ENCODE measurements at places on chromosomes 11 and 22. TPM values are rescaled to one million over a fixed set of nuclear protein-coding genes. Genes with fewer than 3 reads are reported as not detected.

OR2AT4 gene
- total RNA-seq, result not detected

DNA sequence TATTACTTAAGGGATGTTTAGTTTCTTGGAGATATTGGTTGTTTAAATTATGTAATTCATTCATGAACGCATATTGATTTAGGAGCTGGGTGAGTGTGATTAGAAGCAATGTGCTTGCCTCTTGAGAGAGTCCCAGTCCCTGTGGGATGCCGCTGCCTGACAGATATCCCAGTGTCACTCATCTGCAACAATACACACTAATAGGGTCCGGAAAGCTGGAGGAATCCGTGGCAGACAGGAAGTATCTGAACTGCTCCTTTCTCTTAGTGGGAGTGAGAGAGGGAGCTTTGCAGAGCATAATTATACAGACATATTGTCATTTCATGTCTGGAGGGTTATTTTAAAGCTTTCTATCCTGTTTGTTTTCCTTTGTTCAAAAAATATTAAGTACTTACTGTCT is 17.4 kb downstream of the AMOTL1 start:
- no peaks in the 10 kb centered on the region for H3K36me3 ChIP-seq
- no peak for DNase-seq
- no peak overlapping the region for H3K27ac ChIP-seq
- no peak overlapping the region for H3K4me3 ChIP-seq
- no peaks in the 10 kb centered on the region for H3K27me3 ChIP-seq

GRCh38 chr11:111441443-111441842 is 62.4 kb upstream of the POU2AF1 start:
- H3K36me3 ChIP-seq, result no peaks in the 10 kb centered on the region
- H3K4me3 ChIP-seq, result no peak overlapping the region
- peaks cover 22% of the 10 kb centered on the region for H3K4me1 ChIP-seq
- H3K27ac ChIP-seq, result no peak overlapping the region
- DNase-seq, result no peak

OR8D4 gene
- 0.58 TPM for total RNA-seq

THY1 gene
- 0.44 TPM for total RNA-seq

MAPK8IP2 gene
- 7.7 TPM for total RNA-seq

DNA sequence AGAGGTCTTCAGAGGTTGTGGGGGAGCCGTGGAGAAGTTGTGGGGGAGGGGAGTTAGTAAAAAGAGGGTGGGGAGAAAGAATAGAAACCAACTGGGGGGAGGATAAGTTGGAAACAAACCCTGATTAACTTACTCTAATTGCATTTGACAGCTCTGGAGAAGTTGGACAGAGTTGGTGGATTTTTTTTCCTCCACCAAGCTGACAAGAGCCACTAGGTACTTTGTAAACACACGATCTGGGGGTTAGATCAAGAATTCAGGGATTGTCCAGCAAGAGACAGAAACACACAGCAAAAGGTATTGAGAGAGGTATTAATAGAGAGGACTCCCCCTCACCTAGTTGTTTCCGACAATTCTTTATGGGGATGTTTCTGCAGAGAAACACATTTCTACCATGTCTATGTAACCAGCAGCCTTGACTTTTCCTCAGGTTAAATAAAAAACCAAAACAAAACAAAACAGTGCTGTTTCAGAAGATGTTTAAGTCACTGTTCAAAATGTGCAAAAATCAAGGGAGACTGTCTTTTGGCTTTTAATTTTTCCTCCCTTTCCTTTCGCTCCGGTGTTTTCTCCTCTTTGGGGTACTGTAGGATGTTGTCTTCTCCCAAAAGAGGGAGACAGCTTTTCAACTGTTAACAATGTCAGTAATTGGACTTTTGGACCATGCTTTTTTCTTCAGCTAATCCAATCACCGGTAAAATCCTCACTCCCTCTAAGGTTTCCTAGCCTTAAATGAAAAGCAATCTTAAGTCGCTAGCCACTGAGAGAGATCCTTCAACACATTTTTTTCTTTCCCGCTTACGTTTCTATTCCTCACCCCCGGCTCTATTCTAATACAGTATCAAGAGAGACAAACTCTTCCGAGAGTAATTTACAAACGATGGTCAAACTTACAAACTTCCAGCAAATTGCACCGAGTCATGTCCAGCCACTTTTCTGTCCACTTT is 708 bp downstream of the MAML2 start:
- H3K4me3 ChIP-seq, result peak overlapping the region; percentile 92
- H3K4me1 ChIP-seq, result peaks cover 44% of the 10 kb centered on the region
- no peak for DNase-seq

GRCh38 chr11:47668665-47669064 is 26.3 kb upstream of the MTCH2 start:
- H3K27ac ChIP-seq, result no peak overlapping the region
- no peaks in the 10 kb centered on the region for H3K4me1 ChIP-seq
- H3K36me3 ChIP-seq, result no peaks in the 10 kb centered on the region
- no peaks in the 10 kb centered on the region for H3K27me3 ChIP-seq
- no peak for DNase-seq

DNA sequence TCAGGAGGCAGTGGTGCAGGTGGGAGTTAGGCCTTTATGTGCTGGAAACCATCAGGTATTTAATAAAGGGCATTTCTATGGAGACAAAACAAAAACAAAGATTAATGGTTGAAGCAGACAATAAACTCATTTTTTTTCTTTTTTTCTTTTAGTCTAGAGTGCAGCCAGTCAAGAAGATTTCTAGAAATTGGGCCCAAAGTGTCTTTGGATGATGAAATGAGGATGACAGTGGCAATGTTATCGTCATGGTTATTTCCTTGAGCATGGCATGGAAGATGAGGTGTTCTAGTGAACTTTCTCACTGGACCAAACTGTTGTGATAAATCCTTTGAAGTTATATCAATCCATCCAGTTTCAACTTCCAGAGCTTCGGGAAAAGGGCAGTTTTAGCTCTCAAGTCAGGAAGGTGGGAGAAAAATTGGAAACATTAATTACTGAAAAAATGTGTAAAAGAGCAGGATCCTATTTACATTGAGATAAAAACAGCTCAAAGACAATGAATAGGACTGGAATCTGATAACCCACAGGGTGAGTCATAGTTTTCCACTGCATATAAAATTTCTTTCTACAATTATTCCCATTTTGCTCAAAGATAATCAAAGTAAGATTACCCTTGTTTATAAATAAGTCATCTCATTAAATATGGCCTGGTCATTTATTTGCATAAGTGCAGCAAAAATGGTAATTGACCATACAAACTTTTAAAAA is 33.0 kb downstream of the PRR5L start:
- H3K27me3 ChIP-seq, result no peaks in the 10 kb centered on the region
- H3K27ac ChIP-seq, result no peak overlapping the region
- H3K4me3 ChIP-seq, result no peak overlapping the region
- H3K36me3 ChIP-seq, result no peaks in the 10 kb centered on the region
- no peaks in the 10 kb centered on the region for H3K4me1 ChIP-seq

NAALAD2 gene
- total RNA-seq, result 5.5 TPM
